Activated CD4-positive, alpha-beta T cell treated with anti-CD3 and anti-CD28 coated beads, Interleukin-2, amount 50 U/mL, for 48 hours (primary cell): ENCODE measurements at places on chromosomes 2 and 18.

GRCh38 chr2:101400048-101400447 lies 12.7 kb upstream of the CREG2 start:
- DNase-seq, result no peak

DNA sequence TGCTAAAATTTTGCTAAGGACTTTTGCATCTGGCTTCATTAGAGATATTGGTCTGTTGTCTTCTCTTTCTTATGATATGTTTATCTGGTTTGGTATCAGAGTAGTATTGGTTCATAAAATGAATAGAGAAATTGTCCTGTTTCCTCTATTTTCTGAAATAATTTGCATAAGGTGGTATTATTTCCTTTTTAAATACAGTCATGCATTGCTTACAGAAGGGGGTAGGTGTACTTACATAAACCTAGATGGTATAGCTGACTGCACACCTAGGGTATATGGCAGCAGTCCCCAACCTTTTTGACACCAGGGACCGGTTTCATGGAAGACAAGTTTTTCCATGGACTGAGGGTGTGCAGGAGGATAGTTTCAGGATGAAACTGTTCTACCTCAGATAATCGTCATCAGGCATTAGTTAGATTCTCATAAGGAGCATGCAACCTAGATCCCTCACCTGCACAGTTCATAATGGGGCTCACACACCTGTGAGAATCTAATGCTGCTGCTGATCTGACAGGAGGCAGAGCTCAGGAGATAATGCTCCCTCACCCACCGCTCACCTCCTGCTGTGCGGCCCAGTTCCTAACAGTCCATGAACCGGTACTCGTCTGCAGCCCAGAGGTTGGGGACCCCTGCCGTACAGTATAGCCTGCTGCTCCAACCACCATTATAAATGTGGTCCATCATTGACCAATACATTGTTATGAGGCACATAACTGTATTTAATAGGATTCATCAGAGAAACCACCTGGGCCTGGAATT lies 189.2 kb downstream of the FAM210A start:
- DNase-seq, result no peak

DNA sequence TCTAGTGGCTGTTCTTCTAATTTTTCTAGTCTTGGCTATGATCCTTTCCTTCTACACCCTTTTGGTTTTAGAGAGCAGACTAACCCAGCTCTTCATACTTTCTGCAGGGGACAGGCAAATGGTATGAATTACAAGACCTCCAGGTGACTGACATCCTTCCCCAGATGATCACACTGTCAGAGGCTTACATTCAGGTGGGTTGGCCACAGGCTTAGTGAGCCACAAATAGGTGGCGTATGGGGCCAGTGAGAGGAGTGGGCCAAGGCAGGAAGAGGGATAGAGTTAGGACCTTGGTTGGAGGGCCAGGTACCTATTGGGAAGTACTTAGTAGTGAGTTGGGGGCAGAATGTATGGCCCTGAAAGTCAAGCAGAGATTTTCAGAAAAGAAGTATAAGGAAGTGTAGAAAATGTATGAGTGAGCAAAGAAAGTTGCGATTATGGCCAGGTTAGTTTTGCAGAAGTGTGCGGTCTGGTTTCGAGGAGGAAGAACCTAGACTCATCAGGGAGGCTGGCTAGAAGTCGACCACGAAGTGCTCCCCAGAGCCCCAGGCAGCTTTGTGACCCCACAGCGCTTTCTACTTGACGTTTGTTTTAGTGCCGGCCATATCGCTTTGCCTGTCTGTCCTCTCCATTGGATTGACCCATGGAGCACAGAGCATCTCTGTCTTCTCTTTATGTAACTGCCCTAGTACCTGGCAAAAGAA lies 20.0 kb downstream of the SFTPB start:
- DNase-seq, result no peak

DNA sequence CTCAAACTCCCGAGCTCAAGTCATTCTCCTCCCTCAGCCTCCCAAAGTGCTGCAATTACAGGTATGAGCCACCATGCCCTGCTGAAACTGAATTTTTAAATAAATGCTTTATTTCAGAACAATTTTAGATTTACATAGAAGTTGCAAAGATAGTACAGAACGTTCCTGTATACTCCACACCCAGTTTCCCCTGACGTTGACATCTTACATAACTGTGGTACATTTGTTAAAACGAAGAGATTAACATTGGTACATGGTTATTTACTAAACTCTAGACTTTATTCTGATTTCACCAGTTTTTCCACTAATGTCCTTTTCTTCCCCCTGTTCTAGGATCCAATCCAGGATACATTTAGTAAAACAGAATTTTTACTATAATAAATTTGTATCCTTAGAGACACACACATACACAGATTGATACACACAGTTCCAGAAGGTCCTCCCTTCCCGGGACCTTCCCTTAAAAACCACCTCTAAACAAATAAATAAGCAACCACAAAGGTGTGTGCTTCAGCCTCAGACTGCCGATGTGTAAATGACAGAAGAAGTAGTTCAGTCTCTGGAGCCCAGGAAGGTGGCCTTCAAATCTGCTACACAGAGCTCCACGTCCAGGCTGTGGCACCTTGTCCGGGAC lies 6.9 kb downstream of the NEU2 start:
- no peak for DNase-seq

GRCh38 chr2:109419960-109420370 lies 193.8 kb downstream of the SEPTIN10 start:
- no peak for DNase-seq

- DNase-seq, result no peak
Observed at GRCh38 chr2:99682275-99683060, 192.7 kb upstream of the REV1 start.

- no peak for DNase-seq
Observed at GRCh38 chr2:163764566-163764965, 28.8 kb upstream of the FIGN start.

DNA sequence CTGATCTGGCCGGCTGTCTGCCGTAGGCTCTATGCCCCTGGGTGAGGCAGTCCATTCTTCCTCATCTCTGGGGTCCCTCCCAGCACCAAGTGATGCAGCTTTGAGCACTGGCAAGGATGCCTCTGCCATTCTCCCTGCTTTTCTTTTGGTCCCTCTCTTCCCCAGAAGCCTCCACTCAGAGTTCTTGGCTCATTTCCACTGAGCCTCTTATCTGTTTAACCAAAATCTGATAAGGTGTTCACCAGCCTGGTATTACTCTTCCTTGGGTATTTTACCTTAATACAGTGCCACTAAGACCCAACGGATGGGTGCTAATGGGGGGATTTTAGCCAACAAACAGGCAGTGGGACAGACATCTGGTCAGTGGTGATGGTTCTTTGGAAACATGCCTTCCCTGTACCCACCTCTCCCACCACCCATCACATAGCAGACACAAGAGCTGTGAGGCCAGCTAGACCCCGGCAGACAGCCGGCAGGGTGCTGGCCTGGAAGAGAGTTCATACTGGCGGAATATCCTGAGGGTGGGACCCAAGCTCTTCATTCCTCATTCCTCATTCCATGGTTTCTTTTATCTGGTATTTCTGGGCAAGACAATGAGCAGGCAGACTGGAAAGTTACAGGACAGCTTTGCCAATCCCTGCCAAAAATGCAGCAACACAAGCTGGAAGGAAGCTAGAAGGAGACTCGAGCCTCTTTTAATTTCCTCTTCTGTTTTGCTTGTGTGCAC lies 34.6 kb downstream of the ZBTB7C start:
- no peak for DNase-seq

GRCh38 chr2:76437564-76437963 lies 726.8 kb upstream of the GCFC2 start:
- DNase-seq, result no peak

DNA sequence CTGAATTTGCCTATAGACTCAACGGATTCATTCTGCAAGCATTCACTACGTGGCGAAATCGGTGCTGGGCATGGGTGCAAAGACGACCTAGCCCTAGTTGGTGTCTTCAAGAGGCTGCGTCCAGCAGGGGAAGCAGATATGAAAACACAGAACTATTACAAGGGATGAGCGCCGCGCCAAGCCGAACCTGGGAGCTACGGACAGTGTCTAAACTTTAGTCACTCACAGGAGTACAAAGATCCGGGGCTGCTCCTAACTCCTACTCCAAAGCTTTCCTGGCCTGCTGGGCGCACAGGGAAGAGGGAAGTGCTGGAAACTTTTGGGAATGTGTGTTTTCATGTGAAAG lies 732 bp upstream of the ANXA4 start:
- DNase-seq, result peak; percentile 52

GRCh38 chr18:40179729-40180461 lies 1775.1 kb upstream of the PIK3C3 start:
- DNase-seq, result no peak

GRCh38 chr2:74975016-74975415 lies 16.6 kb downstream of the POLE4 start:
- DNase-seq, result no peak

DNA sequence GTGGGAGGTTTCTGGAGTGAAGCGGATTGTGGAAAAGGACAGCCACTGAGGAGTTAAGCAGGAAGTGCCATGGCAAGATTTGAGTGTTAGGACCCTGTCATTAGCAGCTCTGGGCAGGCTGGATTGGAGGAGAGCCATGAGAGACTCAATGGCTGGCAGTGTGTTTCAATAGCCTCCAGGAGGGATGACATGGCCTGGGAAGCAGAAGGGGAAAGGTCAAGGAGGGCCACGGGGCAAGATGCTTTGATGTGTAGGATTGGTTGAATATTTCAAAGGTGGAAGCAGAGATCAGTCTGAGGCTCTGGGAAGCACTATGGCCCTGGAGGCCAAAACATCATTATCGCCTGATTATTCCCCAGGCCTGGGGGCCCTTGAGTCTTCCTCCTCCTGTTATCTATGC lies 229.0 kb upstream of the HS6ST1 start:
- no peak for DNase-seq

GRCh38 chr18:32480581-32480980 lies 9.9 kb upstream of the GAREM1 start:
- no peak for DNase-seq

DNA sequence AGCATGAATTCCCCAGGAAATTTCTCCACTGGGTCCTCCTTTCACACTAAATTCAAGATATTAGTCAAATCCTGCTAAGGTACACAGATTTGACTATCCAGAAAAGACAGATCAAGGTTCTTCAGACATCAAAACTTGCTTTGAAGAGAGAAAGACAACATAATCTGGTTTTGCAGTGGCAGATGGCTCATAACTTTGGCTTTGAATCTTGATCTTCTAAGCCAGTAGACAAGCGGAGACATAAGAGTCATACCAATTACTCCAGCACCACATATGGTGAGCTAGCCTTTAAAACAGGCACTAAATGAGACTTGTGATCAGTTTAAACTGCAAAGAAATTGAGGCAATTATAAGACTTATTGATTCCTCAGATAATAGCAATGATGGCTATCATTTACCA lies 29.3 kb downstream of the PDE11A start:
- DNase-seq, result no peak

DNA sequence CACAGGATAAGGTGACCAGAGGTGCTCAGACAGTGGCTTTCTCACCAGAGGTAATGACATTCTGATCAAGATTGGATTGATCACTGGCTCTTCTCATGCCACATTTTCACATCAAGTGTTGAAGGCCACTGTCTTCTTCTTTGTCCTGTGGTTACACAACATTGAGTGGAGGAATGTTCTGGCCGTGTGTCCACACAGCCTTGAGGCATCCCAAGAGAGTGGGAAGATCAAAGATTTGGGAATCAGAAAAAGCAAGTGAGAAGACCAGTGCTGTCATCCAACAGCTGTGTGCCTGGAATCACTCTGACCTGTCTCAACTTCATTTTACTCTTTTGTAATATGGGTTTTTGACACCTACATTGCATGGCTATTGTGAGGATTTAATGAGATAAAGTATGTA lies 67.4 kb downstream of the IL1R2 start:
- DNase-seq, result no peak

DNA sequence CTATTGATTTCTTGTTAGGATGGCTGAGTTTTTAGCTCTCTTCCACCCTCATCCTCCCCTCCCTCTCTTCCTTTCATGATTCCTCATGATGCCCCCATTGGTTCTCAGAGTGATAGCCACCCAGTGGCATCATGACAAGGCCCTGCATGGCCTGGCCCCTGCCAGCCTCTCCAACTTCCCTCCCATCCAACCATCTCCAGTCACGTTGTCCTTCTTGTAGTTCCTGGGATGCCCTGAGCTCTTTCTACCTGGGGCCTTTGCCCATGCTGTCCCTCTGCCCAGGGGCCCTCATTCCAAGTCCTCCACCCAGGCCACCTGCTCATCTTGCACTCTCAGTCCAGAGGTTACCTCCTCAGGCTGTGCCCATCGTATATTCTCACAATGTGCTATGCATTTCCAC lies 247.5 kb downstream of the TFCP2L1 start:
- no peak for DNase-seq

GRCh38 chr2:148049284-148049683 lies 28.4 kb downstream of the MBD5 start:
- no peak for DNase-seq

- no peak for DNase-seq
Observed at GRCh38 chr18:77103991-77104531, 28.5 kb downstream of the MBP start.

DNA sequence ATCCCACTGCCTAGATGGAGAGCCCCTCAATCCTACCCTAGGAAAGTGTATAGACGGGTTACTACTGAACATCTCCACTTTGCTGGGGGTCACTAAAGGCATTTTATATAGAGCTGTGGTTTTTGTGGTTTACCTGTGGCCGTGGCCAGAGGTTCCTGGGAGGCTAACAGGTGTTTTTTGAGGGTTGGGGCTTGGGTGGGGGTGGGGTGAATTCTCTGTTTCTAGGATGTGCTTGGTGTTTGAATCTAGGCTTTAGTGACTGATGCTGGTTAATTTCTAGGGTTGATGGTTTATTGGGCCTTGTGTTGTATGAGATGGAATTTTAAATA lies 7.7 kb downstream of the HOXD8 start:
- no peak for DNase-seq

DNA sequence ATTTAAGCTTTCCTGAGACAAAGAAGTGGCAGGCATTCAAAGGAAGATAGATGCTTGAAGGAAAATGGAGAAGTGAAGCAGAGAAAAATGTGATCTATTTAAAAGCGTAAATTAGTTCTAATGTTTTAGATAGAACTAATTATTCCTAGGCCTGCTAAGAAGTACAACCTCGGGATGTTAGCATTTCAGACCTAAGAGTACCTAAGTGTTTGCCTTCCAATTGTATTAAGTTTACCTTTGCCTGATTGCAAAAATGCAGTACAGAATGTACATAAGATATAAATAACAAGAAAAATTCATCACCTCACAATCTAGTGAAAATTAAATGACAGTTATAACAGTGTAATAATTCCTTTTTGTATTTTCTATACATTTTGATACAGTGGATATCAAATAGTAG lies 71.1 kb upstream of the HNMT start:
- DNase-seq, result no peak

DNA sequence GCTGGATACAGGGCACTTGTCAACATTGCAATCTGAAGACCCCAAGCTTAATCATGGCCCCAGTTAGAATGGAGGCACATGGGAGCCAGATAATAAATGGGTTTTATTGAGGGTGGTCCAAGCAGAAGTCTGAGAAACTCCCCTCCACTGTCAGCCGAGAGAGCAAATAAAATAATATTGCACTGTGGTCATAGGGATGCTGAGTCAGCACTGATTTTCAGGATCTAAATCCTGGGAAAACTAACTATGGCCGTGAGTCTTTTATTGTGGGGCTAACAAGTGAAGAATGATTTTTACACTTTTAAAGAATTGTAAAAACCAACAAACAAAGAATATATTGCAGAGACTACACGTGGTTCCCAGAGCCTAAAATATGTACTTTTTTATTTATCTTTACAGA lies 31.1 kb upstream of the NETO1 start:
- no peak for DNase-seq

- DNase-seq, result no peak
Observed at GRCh38 chr2:158701101-158701500, 94.0 kb upstream of the DAPL1 start.

GRCh38 chr2:16617282-16618266 lies 48.1 kb downstream of the CYRIA start:
- no peak for DNase-seq

- DNase-seq, result no peak
Observed at GRCh38 chr2:25381502-25381901, 39.8 kb upstream of the DNMT3A start.
